Stimulated activated CD4-positive, alpha-beta T cell treated with anti-CD3 and anti-CD28 coated beads, Interleukin-4, amount 100 ng/mL, for 1 hour (primary cell): ENCODE measurements at places on chromosomes 5 and 9.

DNA sequence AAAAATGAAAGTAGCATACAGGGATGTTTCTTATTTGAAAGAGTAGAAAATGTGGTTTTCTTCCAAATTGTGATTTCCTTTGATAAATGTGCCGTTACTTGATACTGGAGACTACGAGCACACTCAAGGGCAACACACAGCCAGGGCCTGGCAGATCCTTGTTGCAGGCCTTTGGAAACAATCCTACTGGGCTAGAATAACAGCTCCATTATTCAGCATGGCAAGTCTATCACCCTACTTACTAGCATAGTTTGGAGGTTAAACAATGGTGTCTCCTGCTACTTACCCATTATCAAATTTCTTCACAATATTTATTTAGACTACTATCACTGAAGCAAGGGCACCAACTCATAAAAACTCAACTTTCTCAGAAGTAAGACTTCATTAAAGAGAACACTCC is 140.8 kb upstream of the ZNF608 start:
- DNase-seq: no peak

DNA sequence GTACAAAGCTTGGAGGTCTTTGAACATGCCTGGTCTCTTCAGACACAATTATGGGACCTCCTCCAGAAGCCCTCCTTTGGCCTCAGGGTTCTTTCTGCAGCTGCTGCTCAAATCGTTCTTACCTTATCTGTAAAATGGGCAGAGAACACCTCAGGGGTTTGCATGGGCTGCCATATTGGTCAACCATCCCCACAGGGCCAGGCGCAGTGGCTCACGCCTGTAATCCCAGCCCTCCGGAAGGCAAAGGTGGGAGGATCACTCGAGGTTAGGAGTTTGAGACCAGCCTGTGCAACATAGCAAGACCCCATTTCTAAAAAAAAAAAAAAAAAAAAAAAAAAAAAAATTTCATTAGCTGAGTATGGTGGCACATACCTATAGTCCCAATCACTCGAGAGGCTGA is 29.1 kb upstream of the TCF7 start:
- no peak for DNase-seq

DNA sequence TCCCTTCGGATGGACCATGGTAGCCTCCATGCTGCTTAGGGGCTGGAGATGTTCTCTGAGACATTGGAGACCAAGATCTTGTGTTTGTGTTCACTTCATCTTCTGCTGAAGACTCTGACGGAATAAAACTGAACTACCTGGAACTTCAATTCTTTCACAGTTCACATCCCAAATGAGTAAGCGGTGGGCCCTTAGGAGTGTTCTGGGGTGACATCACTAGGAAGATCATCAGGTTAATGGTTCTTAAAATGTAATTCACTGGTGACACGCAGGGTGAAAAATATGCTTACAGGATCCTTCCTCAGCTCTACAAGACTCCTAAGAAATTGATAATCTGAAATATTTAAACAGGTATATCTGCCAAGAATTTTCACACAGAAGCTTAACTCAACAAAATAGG is 561.5 kb downstream of the SEMA5A start:
- DNase-seq: no peak

GRCh38 chr5:116075191-116075831 is 9.5 kb upstream of the COMMD10 start:
- DNase-seq: no peak

GRCh38 chr9:38371495-38371894 is 21.0 kb upstream of the ALDH1B1 start:
- no peak for DNase-seq

DNA sequence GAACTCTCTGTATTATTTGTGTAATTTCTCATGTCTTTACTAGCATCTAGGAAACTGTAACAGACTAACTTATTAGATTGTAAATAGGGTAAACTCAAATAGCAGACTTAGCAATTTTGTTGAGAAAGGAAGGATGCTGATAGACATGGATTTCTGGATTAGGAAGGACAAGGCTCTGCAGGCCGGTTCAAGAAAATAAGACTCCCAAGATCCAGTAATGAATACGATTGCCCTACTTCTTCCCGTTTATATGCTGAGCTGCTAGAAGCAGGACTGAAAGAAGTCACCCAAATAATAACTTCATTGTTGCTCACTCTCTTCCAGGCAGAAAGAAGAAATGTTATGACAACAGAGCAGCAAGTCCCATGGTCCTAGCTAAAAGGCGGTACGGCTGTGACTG is 22.8 kb upstream of the C9orf40 start:
- no peak for DNase-seq

- DNase-seq: no peak
These were observed 17.6 kb downstream of the TEK start for GRCh38 chr9:27126670-27127069.

GRCh38 chr9:92535940-92536850 is at the start of gene ECM2:
TSS of gene ECM2 (minus strand) at chr9:92535990. CDS start at chr9:92522866, 13,124 bp downstream.
- no peak for DNase-seq

GRCh38 chr5:39992617-39993202 is 567.9 kb upstream of the DAB2 start:
- DNase-seq: no peak

GRCh38 chr5:97148288-97148687 is 5.9 kb upstream of the LIX1 start:
- DNase-seq: no peak

DNA sequence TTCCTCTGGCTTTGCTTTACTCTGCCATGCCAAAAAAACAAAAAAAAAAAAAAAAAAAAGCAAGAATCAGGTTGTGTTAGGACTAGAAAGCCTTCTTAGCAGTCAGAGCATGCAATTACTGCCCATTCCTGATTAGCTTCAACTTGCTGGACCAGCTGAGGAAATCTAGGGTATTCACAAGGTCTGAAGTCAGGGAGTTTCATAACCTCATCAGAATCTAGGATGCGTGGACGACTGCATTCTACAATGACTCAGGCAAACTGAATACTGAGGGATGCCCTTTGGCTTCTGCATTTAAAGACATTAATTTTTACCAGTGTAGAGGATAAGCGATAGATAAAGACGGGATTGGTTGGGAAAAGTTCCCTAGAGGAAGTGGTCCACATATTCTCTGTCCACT is 39.2 kb upstream of the SHOC1 start:
- no peak for DNase-seq

- DNase-seq: no peak
These were observed 13.1 kb downstream of the LPCAT1 start for GRCh38 chr5:1510631-1511030.

DNA sequence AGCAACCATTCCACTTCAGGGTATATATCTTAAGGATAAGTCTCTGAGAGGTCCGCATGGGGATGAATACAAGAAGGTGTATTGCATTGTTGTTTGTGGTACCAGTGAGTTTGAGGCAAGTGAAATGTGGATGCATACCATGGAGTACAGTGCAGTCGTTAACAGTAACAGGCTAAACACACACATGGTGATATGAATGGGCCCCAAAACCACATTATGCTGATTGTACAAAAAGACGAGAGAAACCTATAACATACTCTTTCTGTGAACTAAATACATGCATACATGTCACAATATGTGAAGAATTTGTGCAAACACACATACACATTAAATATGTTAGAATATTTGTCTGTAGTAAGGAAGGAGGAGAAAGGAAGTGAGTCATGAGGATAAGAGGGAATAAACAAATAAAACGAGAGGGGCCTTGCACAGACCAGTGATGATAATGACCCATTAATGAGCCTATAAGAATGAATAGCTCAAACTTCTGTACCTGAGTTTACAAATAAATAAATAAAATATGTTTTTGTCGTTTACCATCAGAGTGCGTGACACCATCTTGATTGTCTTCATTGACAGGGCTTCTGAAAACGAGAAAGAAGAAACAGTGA is 66.5 kb upstream of the RICTOR start:
- DNase-seq: no peak

DNA sequence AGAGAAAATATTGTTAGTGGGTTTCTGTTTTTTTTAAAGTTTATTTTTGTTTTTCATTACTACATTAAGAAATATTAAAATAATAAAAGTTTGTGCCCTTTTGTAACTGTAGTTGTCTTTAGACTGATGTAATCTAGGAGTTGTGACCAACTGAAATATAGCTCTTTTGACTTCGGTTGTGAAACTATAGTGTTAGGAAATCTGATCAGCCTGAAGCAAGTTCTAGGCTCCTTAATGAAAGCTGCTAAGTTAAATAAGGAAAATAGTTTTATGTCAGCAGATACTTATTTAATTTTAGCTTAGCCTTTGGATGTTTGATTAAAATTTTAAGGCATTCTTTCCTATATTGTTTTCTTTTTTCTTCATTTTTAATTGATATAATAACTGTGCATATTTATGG is 14.2 kb downstream of the AP3S1 start:
- DNase-seq: no peak

- peak; percentile 14 for DNase-seq
These were observed 639.0 kb downstream of the CCDC171 start for GRCh38 chr9:16191691-16192402.

GRCh38 chr9:116643691-116644090 is 43.4 kb upstream of the TRIM32 start:
- no peak for DNase-seq

DNA sequence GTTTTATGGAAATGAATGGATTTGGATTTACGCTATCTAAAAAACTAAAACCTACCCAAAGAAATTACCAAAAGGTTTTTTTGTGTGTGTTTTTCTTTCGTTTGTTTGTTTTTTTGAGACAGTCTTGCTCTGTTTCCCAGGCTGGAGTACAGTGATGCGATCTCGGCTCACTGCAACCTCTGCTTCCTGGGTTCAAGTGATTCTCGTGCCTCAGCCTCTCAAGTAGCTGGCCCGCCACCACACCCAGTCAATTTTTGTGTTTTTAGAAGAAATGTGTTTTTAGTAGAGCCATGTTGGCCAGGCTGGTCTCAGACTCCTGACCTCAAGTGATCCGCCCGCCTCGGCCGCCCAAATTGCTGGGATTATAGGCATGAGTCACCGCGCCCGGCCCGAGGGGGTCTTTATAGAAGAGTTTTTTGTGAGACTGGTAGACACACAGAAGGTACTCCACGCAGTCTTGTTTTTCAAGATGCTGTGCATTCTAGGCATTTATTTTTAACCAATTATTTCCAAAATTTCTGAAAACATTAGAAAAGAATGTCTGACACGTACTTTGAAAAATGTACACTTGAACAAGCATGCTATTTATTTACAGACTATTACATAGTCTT is 75.7 kb downstream of the NR6A1 start:
- no peak for DNase-seq

GRCh38 chr9:86775718-86776117 is 171.6 kb downstream of the GAS1 start:
- no peak for DNase-seq

DNA sequence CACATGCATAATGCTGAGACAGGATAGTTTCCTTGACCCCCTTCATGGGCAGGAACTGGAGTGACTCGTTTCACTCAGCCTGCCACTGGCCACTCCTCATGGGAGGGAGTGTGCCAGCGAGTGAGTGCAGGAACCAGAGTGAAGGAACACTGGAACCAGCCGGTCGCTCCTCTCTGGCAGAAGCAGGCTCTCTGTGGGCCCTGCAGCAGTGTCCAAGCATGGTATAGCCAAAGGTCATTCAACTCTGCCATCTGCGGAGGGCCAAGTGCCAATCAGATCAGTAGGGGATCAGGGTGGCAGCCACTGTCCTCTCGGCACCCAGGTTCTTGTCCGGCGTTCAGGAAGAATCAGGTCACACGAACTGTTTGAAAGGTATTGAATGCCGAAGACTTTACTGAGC is 169.3 kb upstream of the PPP1R2B start:
- no peak for DNase-seq

GRCh38 chr5:1040571-1040970 is 32.0 kb downstream of the NKD2 start:
- no peak for DNase-seq

DNA sequence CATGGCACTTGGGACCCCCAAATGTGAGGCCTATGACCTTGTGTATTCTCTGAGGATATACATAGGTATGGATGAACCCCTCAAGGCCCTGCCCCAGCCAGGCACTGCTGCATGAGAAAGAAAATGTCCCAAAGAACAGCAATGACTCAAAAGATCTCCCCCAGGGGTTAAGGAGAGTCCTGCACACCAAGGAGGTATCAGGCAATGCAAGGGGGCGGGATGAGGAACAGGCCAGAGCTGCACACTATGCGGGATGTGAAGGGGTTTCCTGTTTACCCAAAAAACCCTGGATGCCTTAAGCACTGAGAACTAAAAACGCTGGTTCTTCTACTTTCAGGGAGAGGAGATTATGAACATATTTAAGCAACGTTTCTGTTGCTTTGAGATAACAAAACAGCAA is 3.4 kb downstream of the RAPGEF1 start:
- no peak for DNase-seq
